Urothelium cell line (cell line): ENCODE measurements at places on chromosomes 7 and 10.

DNA sequence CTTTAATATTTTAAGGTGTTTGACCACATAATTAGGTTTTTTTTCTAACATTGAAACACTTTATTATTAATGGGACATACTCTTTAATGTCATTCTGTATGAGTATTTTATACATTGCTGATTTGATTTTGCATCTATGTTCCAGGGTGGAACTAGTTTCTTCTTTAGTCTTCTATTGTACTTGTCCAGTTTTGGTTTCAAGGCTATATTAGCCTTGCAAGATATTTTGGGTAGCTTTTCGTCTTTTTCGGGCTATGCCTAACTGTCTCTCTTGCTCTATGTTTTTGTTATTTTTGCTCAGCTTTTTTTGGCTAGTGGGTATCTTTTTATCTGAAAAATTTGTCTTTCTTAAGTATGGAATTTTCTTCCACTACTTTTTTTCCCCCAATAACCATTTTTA, 38.7 kb upstream of the MKX start:
- no peak for DNase-seq

GRCh38 chr7:144439717-144440205, 36.3 kb upstream of the NOBOX start:
- no peak for DNase-seq

DNA sequence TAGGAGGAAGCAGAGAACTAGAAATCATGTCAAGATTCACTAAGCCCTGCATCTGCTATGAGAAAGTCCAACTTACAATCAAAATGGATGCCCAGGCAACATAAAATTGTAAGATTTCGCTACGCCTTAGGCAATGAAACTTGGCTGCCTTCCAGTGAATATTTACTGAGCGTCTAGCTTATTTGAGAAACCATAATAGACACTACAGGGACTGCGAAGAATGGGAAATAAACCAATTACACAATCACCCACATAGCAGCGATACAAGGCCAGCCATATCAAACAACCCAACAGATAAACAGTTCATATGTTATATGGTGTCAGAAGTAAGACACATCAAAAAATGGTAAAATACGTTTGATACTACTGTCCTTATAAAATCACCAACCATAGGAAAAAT, 545.0 kb upstream of the C7orf33 start:
- DNase-seq = no peak

GRCh38 chr7:13115157-13115772, 427.8 kb downstream of the ARL4A start:
- no peak for DNase-seq

DNA sequence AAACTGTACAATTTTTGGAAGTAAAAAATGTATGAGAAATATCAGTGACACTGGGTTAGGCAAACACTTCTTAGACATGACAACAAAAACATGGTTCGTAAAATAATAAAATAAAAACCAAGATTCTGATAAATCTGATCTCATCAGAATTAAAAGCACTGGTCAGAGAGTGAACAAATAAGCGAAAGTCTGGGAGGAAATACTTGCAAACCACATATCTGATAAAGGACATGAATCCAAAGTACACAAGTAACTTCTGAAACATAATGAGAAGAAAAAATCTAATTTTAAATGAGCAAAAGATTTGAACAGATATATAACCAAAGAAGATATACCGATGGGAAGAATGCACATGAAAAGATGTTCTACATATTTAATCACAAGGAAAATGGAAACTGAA, 91.5 kb downstream of the RTKN2 start:
- no peak for DNase-seq

GRCh38 chr7:142131439-142132185, 20.1 kb downstream of the MGAM2 start:
- DNase-seq = no peak

DNA sequence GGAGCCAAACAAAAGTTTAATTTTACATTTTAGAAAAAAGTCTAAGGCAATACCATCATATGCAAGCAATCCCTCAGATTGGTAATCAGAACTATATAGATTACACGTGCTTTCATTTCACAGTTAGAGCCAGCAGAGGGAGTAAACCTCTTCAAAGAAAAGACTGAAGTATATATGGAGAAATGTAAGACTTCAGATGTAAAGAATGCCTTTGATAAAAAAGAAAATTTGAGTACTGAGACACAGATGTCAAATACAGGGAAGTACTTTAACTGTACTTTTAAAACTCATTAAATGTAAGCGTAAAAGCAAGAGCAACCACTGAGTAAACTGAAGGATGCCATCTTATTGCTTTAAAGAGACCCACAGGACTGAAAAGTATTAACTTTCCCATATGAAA, 101.4 kb upstream of the FAM133B start:
- no peak for DNase-seq
